ENCODE measurements at places on chromosomes 6 and 20.
A peak's percentile ranks its signal among the peaks of the same experiment; 100 is the strongest.

- DNase-seq: no peak
Observed at GRCh38 chr6:35177157-35177556, 36.0 kb upstream of the TCP11 start.

- DNase-seq: no peak
Observed at GRCh38 chr20:54476169-54477009, 996 bp downstream of the DOK5 start.

DNA sequence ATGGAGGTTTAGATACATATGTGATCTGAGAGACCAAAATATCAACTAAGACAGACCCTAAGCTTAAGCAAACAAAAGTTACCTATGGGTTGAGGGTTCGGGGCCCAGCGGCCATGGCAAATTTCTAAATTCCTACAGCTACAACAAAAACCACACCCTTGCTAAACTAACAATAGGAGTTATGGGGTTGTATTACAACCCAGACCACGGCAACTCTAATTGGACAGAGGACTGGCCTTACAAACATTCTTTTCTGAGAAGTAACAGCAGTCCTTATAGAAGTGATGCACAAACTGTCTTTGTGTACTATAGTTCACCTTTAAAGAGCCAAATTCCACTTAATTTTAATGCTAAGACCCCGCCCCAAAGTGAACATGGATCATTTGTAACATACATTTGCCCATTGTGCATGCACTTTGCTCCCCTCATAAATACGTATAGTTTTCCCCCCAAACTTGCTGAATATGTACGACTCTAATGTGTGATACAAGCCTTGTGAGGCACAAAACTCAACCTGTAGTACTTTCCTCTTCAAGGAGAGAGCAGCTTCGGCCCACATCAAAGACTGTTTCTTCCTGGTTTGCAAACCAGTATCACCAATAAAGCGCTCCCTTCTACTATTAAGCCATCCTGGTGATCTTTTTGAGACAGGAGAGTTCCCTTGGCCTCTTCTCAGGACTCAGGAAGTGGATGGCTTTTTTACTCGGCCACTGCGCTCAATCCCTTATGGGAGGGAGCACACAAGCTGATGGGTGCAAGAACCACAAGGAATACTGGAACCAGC, 25.6 kb upstream of the MBOAT1 start:
- no peak for DNase-seq

DNA sequence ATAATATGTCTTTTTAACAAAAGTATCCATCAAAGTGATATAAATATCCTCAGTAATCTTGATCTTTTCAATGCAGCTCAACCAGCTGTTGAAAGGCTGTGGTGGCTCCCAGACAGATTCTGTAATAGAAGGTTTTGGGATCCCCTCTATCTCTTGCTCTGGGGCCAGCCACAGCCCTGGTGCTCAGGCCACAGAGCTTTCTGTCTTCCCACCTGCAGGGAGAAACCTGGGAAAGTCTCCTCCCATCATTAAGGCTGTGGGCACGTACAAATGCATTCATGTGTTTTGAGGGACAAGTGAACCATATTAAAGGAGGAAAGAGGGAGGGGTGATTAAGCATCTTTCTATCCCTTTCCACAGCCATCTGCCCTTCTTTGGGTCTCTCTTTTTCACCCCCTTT, 183.1 kb downstream of the PRDM13 start:
- DNase-seq: no peak

GRCh38 chr6:48111143-48111506, at the start of gene PTCHD4:
Gene PTCHD4 (minus strand): TSS chr6:48111197. CDS start chr6:48068957, 42,240 bp downstream.
- no peak for DNase-seq

DNA sequence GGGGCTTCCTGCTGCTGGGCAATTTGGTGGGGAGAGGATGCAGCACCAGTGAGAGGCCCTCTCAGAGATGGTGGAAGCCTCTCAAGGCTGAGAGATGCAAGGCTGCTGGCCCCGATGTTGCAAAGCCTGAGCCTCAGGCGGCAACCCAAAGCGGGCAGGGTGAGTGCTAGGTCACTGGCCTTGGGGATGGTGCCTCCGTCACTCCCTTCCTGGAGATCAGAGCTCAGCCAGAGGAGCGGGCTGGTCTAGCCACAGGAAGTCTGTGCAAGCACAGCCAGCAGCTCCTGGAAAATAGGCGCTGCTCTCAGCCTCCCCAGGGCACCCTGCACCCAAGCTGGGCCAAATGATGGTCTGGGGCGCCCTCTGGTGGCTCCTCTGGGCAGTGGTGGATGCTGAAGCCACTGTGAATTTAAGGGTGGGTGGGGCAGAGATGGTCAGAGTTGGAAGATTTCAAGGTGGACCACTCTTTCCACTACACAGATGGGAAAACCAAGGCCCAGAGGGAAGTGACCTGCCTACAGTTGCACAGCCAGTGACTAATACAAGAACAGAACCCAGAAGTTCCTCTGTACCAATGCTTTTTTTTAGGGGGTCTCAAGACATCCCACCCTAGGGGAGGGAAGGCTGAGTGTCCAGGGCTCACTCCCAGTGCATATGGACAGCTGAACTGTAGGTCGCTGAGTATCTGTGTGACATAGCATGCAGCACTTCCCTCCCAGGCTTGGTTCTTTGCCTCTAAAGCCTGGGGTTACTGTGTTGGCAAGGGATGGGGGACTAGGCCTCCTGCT, 20.8 kb downstream of the C20orf203 start:
- peak; percentile 31 for DNase-seq

- no peak for DNase-seq
Observed at GRCh38 chr6:112906726-112907125, 559.6 kb downstream of the RFPL4B start.

GRCh38 chr6:160273750-160274149, 15.1 kb upstream of the SLC22A2 start:
- no peak for DNase-seq

DNA sequence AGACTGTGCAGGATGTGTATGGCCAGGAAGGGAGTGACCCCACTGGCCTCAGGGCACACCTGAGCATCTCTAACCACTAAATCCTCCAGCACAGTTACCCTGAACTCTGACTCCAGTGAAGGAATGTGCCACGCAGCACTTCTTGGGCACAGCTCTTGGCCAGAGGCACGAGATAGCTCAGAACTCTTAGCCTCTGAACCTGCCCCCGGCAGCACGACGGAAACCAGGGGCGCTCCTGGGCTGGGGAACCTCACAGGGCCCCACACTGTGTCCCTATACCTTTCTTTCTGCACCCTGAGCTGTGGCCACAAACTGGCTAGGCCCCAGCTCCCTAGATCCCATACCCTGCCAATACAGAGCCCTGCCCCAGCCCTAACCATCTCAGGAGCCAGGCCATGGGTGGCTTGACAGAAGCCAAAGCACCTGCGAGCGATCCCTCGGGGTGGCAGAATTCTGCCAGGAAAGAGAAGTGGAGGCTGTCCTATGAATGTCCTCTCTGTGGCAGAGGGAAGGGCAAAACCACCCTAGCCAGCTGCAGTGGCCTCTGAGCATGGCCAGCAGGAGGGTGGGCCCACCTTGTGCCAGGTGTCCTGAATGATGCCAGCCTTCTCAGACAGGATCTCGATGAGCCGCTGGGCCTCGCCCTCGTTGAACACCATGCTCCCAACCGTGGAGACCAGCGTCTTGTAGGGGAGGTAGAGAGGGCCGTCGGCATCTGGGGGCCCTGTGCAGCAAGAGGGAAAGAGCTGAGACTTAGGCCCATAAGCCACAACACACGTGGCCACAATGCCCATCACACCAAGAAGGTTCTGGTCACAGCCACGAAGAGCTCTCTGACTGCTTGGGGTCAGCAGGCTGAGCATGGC, 39.4 kb downstream of the RRBP1 start:
- no peak for DNase-seq

DNA sequence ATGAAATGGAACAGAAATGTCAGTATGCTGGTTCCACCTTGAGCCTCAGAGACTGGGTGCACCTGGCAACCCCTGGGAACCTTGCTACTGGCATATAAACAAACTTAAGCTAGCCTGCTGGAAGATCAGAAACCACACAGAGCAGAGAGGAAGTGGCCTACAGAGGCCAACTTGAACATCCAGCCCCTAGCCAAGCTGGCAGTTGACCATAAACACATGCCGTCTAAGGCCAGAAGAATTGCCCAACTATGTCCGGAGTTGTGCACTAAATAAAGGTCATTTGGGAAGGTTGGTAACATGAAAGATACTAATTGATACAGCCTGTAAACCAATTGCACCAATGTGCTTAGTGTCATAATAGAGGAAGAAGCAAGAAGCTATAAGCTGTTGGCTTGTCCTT, 266.6 kb upstream of the BTBD3 start:
- DNase-seq: no peak

- no peak for DNase-seq
Observed at GRCh38 chr6:131065112-131065823, 2.2 kb upstream of the EPB41L2 start.

- DNase-seq: no peak
Observed at GRCh38 chr6:103079867-103080266, 1686.4 kb downstream of the GRIK2 start.

GRCh38 chr20:3632311-3633004, 30.7 kb downstream of the GFRA4 start:
- DNase-seq: no peak

- no peak for DNase-seq
Observed at GRCh38 chr6:3081960-3082359, 13.7 kb downstream of the RIPK1 start.

DNA sequence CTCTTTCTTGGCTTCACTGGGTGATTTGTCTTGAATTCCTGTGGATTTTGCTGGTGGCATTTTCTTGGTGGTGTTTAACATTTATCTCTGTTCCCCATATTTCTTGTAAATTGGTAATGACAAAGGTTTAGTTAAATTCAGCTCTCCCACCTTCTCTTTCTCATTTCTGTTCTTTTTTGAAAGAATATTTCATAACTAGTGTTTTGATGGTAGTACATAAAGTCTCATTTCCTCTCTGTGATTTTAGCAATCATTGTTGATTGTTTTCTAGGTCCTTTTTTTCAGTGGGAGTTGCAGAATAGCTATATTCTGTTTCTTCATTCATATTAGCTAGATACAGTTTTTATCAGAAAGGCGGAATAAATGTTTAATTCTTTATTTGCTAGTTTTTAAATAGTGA, 73.1 kb downstream of the QKI start:
- no peak for DNase-seq

DNA sequence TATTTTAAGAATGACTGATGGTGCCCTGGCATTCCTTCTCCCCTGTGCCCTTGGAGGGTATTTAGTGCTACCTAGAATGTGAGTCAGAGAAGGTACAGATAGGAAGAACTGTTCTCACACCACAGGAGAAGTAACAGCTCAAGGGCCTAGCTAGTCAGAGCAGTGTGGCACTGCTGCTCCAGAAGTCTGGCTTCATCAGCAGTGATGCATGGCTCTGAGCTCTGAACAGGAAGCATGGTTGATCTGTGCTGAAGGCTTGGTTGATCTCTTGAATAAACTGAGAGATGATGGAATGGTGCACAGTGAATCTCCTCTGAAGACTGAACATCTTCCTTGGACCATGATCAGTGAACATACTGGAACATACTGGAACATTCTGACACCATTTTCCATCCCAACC, 425.3 kb upstream of the SLC35B3 start:
- no peak for DNase-seq

DNA sequence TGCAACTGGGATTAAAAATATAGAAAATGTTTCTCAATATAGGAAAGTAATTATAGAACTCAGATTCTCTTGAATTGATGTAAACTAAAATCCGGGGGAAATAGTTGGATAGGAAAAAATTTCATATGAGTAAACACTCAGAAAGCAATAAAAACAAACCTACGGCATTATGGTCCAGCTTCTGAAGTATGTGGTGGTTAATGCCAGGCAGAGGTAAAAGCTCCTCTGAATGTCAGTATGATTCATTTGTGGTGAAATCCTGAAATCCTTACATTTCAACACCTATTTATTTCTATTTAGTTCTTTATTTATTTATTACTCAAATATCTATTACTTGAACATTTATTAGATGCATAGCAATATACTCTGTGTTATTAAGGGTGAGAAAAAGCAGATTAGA, 145.1 kb downstream of the RIMS1 start:
- no peak for DNase-seq

DNA sequence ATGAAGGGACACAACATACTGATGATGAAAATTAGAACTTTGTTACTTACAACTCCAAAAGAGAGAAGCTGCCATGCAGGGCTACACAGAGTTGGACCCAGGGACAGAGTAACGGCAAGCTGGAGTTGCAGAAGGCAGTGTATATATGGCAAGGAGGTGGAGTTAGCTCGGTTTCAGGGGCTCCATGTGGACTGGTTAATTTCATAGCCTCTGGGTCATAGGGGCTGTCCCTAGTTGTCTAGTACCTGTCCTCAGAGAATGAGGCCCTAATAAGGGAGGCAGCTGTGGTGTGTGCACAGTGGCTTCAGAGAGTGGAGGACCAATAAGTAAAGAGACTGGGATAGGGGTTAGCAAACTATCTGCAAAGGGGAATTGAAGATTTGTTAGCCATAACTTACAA, 7.9 kb upstream of the ZSCAN12 start:
- DNase-seq: no peak

DNA sequence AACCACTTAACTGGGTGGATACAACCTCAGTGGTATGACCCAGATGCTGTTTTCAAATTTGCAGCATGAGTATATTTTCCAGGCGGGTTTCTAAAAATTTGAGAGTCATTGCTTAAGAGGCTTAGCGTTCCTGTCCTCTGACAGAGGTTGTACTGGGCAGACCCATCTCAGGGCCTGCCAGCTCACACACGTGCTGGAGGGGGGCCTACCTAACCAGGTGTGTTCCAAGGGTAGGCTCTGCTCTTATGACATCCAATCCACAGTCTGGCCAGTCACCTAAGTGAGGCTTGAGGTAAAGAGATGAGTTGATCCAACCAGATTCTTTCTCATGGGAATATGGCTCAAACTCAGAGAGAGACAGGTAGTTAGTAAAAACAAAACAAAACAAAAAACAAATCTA, 1.3 kb downstream of the LYRM4 start:
- no peak for DNase-seq

- no peak for DNase-seq
Observed at GRCh38 chr20:20815711-20816455, 103.4 kb upstream of the RALGAPA2 start.

Data from glomerular endothelial cell (primary cell).